Motor neuron (in vitro differentiated cells): ENCODE measurements at places on chromosomes 4 and X. TPM values are rescaled to one million over a fixed set of nuclear protein-coding genes. Genes with fewer than 3 reads are reported as not detected.

VGLL1 gene
- not detected in 2 replicates for total RNA-seq

APLN gene
- 2.4 and 2.7 TPM in 2 replicates for total RNA-seq

CDKN2AIP gene
- total RNA-seq = 13.9 and 14.3 TPM in 2 replicates

MAN2B2 gene
- total RNA-seq = 4.7 and 5.2 TPM in 2 replicates

ADAM29 gene
- 0.59 and 0.78 TPM in 2 replicates for total RNA-seq

HPF1 gene
- total RNA-seq = 31.4 and 42.6 TPM in 2 replicates

TCP11X2 gene
- total RNA-seq = not detected in 2 replicates

TAF7L gene
- 0.10 and 0.14 TPM in 2 replicates for total RNA-seq

XAGE2 gene
- not detected in 2 replicates for total RNA-seq

DNA sequence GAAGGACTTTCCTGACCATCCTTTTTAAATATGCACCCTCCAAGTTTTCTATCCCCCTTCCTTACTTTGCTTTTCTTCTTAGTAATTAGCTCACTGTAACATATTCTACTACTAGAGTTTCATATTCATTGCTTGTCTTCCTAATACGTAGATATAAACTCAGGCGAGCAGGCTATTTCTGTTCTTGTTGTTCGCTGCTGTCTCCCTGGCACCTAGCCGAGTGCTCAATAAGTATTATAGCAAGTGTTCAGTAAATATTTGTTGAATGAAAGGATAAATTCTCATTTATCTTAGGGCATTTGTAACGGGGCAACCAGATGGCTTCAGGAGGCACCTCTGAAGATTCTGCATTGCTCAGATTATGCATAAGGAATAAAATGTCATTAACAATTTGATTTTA is 6.8 kb upstream of the RHOH start:
- no peak for ATAC-seq

DNA sequence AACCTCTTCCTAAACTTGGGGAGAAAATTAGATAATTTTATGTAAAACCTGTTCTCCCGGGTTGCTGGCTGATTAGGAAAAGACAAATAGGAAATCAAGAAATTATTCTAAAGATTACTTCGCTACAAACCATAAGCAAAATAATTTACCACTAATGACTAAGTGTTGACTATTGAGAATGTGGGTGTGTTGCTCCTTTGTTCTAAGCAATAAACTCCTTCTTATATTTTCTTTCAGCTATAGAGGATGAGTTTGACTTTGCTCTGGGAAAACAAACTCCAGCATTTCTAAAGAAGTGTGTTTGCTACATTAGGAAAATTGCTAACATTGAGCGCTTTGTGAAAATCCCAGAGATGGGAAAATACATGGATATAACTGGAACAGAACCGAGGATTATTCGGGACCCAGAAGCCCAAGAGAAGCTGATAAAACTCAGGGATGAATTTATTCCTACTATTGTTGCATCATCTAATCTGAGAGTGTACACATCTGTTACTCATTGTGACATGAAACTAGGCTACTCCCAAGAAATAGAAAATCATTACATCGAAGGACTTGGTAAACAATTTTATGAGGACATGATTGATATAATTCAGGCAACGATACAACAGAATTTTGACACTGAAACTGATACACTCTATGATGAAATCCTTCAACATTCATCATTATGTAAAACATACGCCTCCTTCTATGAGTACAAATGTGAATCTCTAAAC is 194.2 kb downstream of the NWD2 start:
- ATAC-seq = no peak

DNA sequence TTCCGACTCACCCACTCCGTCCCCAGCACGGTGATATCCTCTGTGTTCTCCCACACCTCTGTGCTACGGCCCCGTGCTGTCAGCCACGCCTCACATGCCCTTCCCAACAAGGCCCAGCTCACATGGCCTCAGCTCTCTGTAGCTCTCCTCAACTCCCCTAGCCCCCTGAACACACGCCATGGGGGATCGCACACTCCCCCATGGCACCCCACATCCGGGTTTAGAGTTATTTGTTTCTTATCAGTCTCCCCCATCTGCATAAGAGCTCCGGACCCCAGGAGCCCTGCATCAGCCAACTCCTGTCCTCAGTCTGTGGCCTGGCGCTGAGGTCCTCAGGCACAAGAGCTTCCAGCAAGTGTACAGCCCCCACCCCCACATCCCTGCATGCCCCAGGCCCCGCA is 7.0 kb downstream of the C4orf50 start:
- ATAC-seq = no peak

DNA sequence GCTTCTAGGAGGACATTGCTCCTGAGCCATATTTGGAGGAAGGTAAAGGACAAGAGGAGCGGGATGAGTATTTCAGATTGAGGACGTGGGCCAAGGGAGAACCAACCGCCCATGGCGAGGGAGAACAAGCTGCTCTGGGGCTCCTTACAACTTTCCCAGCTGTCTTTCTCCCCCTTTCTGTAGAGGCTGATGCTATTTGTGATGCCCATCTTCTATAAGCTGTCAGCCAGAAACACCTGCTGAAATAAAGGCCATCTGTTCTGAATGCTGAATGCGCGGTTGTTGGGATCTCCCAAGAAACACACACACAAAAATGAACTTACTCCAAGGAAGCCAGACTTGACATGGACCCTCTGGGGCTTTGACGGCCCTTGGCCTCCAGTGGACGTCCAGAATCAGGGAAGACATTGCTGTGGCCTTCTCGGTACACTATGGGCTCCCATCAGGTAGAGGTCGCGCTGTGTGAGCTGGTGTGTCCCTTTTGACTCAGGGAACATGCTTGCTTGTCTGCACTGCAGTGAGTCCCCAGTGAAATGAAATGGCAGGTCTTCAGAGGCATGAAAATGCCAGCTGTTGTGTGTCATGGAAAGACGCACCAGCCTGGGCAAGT is 30.9 kb downstream of the RWDD4 start:
- no peak for ATAC-seq

GRCh38 chr4:181793096-181793495 is 450.1 kb upstream of the TENM3 start:
- no peak for ATAC-seq

- no peak for ATAC-seq
Measured at GRCh38 chrX:151871244-151871643, 41.4 kb upstream of the MAGEA4 start.

DNA sequence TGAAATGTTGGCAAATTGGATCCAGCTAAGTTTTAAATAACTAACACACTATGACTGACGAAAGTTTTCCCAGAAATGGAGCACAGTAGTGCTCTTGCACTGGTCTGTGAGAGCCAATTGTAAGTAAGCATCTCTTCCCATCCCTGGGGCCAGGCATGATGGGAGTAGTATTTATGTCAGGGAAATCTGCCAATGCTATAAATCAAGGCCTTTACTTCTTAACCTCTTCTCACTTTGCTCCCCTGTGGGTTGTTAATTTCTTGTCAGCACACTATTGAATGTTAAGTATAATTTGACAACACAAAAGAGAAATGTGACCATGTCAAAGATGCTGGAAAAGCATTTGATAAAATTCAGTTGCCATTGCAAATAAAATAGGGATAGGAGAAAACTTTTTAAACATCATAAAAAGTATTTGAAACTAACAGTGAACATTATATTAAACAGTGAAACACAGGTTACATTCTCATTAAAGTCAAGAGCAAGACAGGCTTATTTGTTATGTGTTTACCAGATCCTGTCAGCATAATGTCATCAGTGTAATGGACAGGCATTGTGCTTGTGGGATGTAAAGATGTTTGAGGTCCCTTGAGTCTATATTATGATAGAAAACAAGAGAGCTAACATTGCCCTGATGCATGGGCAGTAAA is 5.0 kb downstream of the F8A1 start:
- peak; percentile 7 for ATAC-seq

GRCh38 chr4:6052679-6053078 is 34.4 kb upstream of the C4orf50 start:
- no peak for ATAC-seq

DNA sequence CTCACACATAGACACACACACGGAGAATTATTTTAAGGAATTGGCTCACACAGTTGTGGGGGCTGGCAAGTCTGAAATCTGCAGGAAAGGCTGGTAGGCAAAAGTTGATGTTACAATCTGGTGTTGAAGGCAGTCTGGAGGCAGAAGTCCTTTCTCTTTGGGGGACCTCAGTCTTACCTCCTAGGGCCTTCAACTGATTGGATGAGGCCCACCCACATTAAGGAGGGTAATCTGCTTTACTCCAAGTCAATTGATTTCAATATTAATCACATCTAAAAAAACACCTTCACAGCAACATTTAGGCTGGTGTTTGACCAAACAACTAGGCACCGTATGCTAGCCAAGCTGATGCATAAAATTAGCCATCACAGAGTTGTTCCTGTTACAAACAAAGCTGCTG is 10.7 kb downstream of the MGST2 start:
- ATAC-seq = no peak

DNA sequence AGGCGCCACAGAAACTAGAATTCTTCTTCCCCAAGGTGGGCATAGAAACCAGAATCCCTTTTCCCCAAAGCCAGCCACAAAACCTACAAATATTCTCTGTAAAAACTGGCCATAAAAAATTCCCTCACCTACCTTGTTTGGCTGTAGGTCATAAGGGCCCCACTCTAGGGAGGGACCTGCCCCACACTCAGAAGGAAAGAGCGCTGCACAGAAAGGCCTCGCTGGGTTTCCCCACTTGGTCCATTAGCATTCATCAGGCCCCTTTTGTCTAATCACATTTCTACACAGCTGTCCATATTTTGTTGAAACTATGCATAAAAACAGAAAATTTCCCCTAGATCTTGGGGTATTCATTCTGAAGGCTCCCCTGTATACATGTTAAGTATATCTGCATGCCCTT is 54.1 kb downstream of the PHKA2 start:
- ATAC-seq = no peak

DNA sequence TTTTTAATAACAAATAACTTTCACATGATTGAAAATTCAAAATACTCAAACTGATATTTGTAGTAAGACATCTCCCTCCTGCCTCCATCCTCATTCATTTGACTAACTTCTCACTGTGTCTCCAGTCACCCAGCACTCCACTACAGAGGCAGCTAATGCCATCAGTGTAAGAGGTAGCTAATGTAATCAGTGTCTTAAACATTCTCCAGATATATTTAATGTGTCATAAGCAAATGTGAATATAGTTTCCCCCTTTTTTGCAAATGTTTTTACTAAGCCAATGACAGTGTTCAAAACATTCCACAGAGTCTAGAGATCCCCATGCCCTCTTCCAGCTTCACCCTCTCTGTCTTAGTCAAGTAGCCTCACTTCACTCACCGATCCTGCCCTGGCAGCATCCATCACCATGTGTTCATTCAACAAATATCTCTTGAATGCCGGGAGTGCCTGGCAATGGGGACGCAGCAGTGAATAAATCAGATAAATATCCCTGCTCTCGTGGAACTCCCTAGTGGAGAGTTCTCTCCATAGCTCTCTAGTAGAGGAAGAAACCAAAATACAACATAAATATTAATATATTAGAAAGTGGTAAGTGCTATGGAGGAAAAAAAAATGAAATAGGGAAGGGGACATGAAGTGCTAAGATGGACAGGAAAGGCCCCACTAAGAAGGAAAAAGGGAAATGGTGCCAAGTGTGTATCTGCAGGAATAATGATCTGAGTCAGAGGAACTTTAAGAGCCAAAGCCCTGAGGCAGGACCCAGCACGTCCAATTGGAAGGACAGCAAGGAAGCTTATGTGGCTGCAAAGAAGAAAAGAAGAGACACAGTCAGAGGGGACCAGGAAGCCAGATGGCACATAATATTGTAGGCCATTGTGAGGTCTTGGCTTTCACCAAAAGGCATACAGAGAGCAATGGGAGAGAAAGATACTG is 18.7 kb downstream of the SCFD2 start:
- ATAC-seq = no peak

- no peak for ATAC-seq
Measured at GRCh38 chr4:107900067-107900466, 31.3 kb upstream of the CYP2U1 start.
